Kidney capillary endothelial cell (primary cell): ENCODE measurements at places on chromosomes 1 and 21.

DNA sequence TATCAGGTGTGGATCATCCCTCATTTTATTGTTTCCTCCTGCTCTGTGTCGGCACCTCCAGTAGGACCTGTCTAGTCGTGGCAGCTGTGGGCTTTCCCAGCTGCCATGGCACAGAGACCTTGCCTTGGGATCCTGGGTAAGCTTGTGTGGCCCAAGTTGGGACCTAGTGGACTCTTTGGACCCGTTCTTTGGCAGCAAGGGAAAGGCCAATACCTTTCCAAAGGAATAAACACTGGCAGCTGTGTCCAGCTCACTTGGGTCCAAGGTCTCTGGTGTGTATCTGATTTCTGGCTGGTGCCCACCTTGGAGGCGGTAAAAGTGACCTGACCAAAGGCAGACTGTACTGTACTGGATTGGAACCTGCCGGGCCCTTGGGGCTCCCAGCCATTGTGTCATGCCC is 21.8 kb downstream of the DIP2A start:
- no peak for DNase-seq

DNA sequence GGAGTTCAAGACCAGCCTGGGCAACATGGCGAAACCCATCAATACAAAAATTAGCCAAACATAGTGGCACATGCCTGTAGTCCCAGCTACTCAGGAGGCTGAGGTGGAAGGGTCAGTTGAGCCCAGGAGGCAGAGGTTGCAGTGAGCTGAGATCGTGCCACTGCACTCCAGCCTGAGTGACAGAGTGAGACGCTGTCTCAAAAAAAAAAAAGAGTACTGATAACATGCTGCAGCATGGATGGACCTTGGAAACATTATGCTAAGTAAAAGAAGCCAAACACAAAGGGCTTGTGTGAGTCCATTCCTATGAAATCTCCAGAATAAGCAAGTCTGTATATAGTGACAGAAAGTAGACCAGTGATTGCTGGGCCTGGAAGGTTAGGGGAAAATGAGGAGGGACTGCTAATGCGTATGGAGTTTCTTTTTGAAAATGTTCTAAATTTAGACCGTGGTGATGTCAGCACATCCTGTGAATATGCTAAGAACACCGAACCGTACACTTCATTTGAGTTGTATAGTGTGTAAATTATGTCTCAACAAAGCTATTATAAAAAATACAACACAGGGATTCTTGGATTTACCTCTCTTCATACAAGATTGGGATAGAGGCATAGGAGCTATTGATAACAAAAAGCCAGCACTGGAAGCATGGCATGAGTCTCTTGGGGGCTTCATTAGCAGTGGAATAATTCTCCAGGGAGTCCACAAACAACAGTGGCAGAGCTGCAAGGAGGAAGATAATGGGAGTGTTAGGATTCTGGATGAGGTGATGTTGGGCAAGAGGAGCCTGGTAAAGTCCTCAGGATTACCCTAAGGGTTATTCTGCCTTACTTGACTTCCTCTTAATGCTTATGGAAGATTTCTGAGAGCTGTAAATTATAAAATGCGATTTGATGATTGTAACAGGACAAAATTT is 73.5 kb downstream of the TTC3 start:
- DNase-seq, result peak; percentile 11

- no peak for DNase-seq
These were observed 289.7 kb downstream of the HHAT start for GRCh38 chr1:210618369-210618768.

DNA sequence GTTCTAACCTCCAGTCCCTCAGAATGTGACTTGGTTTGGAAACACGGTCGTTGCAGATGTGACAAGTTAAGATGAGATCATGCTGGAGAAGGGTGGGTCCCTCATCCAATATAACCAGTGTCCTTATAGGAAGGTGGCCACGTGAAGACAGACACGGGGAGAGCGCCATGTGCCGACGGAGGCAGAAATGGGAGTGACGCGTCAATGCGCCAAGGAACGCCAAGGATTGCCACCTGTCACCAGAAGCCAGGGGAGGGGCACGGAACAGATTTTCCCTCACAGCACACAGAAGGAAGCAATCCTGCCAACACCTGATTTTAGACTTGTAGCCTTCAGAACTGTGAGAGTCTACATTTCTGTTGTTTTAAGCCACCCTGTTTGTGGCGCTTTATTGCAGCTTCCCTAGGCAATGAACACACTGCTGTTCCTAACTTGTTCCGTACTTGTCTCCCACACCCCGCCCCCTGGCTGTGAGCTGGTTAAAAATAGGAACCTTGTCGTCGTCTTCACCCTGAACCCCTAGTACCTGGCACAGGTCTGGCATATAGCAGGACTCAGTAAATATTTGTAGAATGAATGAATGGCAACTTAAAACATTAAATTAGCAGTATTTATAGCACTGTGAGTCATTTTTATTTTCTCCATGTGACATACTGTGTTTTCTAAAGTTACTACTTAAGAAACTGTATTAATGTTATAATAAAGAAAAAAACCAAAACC is 14.2 kb downstream of the RIMS3 start:
- DNase-seq, result no peak

DNA sequence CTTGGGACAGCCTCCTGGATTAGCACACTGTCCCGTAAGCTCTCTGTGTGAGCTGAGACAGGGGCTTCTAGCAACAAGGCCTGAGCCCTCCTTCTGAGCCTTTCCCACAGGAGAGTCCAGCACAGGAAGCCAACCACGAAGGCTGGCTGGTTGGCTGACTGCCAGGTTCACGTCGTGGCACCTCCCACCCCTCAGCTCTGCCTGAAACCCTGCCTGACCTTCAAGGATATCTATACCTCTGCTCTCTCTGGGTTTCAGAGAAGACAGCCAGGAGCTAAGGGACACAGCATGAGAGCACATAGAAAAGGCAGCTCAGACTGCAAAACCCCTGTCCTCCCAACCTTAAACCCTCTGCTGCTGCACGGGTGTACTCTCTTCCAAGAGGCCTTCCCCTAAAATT is 13.9 kb downstream of the DLGAP3 start:
- DNase-seq, result no peak

DNA sequence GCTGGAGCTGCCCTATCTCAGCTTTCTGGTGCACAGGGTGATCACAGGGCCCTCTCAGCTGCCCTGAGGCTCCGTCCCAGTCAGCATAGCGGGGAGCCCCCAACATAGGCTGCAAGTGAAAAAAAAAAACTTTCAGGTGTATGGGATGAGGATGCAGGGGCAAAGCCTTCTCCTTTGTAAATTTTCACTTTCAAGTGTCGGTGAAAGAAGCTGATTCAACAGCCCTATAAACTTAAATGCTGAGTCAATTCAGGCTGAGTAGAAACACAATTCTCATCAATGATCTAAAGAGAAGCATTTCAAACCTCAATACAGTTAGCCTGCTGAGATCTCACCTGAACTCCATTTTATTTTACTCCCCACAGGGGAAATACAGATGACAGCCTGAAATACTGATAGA is 171.2 kb downstream of the SEC16B start:
- no peak for DNase-seq

DNA sequence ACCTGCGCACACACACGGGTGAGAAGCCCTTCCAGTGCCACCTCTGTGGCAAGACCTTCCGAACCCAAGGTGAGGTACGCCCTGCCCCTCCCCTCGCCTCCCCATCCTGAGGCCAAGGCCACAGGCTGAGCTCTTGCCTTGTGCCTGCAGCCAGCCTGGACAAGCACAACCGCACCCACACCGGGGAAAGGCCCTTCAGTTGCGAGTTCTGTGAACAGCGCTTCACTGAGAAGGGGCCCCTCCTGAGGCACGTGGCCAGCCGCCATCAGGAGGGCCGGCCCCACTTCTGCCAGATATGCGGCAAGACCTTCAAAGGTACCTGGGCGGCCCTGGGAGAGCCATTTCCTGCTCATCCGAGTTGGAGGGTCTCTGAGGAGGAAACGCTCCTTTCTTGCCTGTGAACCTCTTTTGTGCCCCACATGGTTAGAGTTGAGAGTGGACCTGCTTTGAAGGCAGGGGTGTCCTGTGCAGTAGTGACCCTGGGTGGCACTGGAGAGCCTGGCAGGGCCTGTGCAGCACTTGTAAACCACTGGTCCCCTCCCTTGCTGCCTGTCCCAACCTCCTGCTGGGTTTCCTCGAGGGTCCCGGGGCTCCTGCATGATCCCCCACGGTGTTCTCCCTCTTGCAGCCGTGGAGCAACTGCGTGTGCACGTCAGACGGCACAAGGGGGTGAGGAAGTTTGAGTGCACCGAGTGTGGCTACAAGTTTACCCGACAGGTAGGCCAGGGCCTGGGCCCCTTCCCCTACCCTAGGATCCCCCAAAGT is 8.5 kb downstream of the ZBTB48 start:
- no peak for DNase-seq
